ENCODE measurements at places on chromosomes 7 and 10.

GRCh38 chr7:21131897-21132296 lies 296.0 kb upstream of the SP4 start:
- H3K4me1 ChIP-seq, result no peaks in the 10 kb centered on the region
- no peak for DNase-seq
- peaks cover 25% of the 10 kb centered on the region for H3K27me3 ChIP-seq
- peaks cover 3% of the 10 kb centered on the region for H3K36me3 ChIP-seq

DNA sequence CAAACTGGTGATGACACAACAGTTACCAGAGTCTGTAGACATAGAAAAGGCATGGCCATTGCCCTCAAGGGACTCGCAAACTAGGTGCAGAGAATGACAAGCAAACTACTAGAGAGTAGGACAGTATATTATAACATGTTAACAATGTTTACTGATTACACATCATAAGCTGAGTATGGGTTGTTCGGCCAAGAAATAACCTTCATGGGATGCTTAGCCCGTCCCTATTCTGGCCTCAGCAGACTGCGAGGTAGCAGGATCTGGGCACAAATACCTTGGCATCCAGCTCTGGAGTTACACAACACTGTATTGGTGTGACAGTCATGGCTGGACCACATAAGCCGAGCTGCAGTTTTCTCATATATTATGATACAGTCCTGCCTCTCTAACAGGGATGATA lies 51.4 kb downstream of the ABCB4 start:
- H3K27me3 ChIP-seq, result peaks cover 8% of the 10 kb centered on the region
- no peaks in the 10 kb centered on the region for H3K36me3 ChIP-seq
- DNase-seq, result no peak
- H3K4me3 ChIP-seq, result no peak overlapping the region
- H3K4me1 ChIP-seq, result no peaks in the 10 kb centered on the region
- H3K27ac ChIP-seq, result no peak overlapping the region

DNA sequence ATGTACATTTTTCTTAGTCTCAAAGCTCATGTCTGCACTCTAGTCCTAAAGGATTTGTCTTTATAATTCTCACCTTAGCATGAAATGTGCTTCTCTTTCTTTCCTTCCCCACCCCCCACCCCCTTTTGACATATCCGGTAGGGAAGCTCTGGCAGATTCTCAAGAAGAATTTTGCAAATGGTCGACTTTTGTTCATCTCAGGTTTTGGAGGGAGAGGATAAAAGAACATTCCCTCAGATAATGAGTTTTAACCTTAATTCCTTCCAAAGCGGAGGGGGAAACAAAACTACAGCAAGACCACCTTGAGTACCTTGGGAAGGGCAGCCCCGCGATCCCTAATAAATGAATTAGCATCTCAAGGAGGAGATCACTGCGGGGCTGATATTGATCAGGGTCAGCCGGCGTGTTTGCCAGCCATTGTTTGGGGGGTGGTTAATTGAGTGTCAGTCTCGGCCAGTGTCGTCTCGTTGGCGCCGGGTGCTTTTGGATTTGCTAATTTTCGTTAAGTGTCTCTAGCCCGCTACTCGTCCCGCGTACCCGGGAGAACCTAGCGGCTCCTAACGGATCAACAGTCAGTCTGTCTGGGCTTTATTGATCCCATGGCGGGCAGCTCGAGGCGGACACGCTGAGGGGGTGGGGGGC lies 874 bp upstream of the BAMBI start:
- no peak overlapping the region for H3K27ac ChIP-seq
- peaks cover 70% of the 10 kb centered on the region for H3K27me3 ChIP-seq
- H3K4me3 ChIP-seq, result peak overlapping the region; percentile 75
- no peaks in the 10 kb centered on the region for H3K36me3 ChIP-seq
- peaks cover 29% of the 10 kb centered on the region for H3K4me1 ChIP-seq
- no peak for DNase-seq

- peak overlapping the region; percentile 98 for H3K4me3 ChIP-seq
- DNase-seq, result no peak
- H3K27me3 ChIP-seq, result peaks cover 21% of the 10 kb centered on the region
- no peaks in the 10 kb centered on the region for H3K36me3 ChIP-seq
These were observed 1.5 kb downstream of the DOCK4 start for GRCh38 chr7:112204499-112205342.

DNA sequence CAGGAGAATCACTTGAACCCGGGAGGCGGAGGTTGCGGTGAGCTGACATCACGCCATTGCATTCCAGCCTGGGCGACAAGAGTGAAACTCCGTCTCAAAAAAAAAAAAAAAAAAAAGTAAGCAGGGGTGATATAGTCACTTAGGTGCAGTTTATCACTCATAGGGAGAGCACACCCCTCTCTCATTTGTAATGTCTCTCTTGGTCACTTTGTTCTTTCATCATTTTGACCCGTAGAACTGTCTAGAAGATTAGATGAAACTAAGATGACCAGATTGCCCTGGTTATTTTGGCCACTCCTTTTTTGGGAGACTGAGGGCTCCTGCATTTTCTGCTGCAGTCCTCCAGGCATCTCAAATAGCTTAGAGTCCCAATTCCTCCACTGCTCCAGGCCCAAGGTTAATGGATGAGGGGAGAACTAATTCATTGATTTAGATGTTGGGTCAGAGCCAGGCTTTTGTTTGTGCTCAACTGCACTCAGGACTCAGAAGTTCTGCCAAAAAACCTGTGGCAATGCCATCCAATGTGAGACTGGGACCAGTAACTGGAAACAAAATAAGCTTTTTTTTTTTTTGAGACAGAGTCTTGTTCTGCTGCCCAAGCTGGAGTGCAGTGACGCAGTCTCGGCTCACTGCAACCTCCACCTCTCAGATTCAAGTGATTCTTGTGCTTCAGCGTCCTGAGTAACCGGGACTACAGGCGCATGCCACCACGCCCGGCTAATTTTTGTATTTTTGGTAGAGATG lies 50.0 kb upstream of the CAMK1D start:
- H3K36me3 ChIP-seq, result no peaks in the 10 kb centered on the region
- H3K4me3 ChIP-seq, result no peak overlapping the region
- DNase-seq, result no peak
- no peaks in the 10 kb centered on the region for H3K4me1 ChIP-seq

- no peak overlapping the region for H3K27ac ChIP-seq
- no peaks in the 10 kb centered on the region for H3K4me1 ChIP-seq
- DNase-seq, result no peak
- no peaks in the 10 kb centered on the region for H3K36me3 ChIP-seq
- no peak overlapping the region for H3K4me3 ChIP-seq
These were observed 126.3 kb downstream of the COL26A1 start for GRCh38 chr7:101488826-101489572.

DNA sequence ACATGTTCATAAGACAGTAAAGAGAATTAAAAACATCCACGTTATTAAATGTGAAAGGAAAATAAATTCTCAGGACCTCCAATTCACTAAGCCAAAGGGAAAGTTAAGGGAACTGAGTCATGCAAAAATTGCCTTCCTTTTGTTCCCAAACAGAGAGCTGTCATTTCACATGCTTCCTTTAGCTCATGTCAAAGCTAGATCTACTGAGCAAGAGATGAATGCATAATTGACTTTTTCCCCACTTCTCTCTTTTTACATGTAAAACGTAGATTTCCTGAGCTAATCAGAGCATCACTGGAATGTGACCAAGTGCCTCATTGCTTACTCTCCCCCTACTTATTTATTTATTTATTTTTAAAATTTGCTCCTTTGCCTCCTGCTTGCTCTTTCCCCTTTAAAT lies 129.1 kb upstream of the AMPH start:
- no peak overlapping the region for H3K27ac ChIP-seq
- no peaks in the 10 kb centered on the region for H3K27me3 ChIP-seq
- H3K4me1 ChIP-seq, result peaks cover 4% of the 10 kb centered on the region
- no peak overlapping the region for H3K4me3 ChIP-seq

GRCh38 chr7:120052884-120053382 lies 220.0 kb upstream of the KCND2 start:
- no peak overlapping the region for H3K27ac ChIP-seq
- H3K27me3 ChIP-seq, result no peaks in the 10 kb centered on the region
- no peak for DNase-seq
- no peaks in the 10 kb centered on the region for H3K36me3 ChIP-seq

DNA sequence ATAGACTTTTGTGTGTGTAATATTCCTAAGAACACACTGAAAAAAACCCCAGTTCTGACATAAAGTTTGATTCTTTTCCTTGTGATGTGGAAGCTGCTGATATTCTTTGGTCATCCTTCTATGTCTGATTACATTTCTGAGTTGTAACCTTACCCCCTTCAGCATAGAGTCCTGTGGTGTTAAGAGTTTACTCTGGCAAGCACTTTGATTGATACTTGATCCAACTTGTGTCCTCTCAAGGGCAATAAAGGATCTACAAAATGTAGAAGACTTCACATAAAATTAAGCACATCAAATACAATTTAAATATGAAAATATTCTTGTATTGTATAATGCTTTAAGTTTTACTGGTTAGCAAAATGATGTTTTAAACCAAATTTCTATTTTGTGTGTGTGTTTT lies 221.7 kb upstream of the DKK1 start:
- H3K36me3 ChIP-seq, result no peaks in the 10 kb centered on the region
- H3K27ac ChIP-seq, result no peak overlapping the region
- H3K27me3 ChIP-seq, result no peaks in the 10 kb centered on the region
- no peak overlapping the region for H3K4me3 ChIP-seq

GRCh38 chr7:116708248-116708647 lies 36.3 kb downstream of the MET start:
- H3K4me3 ChIP-seq, result no peak overlapping the region
- no peak overlapping the region for H3K27ac ChIP-seq
- H3K27me3 ChIP-seq, result peaks cover 5% of the 10 kb centered on the region
- no peak for DNase-seq

GRCh38 chr10:70549351-70549961 lies 53.1 kb downstream of the PRF1 start:
- no peak overlapping the region for H3K27ac ChIP-seq
- H3K4me1 ChIP-seq, result no peaks in the 10 kb centered on the region
- no peak overlapping the region for H3K4me3 ChIP-seq
- no peaks in the 10 kb centered on the region for H3K27me3 ChIP-seq

- H3K27me3 ChIP-seq, result no peaks in the 10 kb centered on the region
- DNase-seq, result no peak
- no peak overlapping the region for H3K27ac ChIP-seq
- peak overlapping the region; percentile 59 for H3K4me3 ChIP-seq
These were observed 8.0 kb downstream of the TNS3 start for GRCh38 chr7:47573758-47574481.

DNA sequence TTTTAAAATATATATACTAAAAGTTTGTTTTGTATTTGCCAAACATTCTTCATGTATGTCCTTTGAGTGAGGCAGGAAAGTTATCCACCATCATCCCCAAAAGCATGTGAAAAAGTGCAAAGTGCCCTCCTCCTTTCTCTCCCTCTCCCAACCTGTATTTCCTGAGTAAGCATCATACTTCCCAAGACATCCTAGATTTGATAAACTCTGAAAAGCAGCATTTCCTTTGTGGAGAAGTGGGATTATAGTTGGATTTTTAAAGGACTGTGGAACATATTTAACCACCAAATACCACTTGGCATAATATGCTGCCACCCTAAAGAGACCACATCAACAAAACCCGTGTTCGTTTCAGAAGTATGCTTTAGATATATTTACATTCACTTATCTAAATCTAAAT lies 36.9 kb downstream of the NET1 start:
- H3K36me3 ChIP-seq, result peaks cover 24% of the 10 kb centered on the region
- H3K4me3 ChIP-seq, result no peak overlapping the region
- no peaks in the 10 kb centered on the region for H3K27me3 ChIP-seq
- no peak overlapping the region for H3K27ac ChIP-seq
- DNase-seq, result no peak

GRCh38 chr10:26543567-26544306 lies 105.6 kb downstream of the APBB1IP start:
- peak; percentile 12 for DNase-seq
- H3K27ac ChIP-seq, result peak overlapping the region; percentile 95
- no peaks in the 10 kb centered on the region for H3K27me3 ChIP-seq

DNA sequence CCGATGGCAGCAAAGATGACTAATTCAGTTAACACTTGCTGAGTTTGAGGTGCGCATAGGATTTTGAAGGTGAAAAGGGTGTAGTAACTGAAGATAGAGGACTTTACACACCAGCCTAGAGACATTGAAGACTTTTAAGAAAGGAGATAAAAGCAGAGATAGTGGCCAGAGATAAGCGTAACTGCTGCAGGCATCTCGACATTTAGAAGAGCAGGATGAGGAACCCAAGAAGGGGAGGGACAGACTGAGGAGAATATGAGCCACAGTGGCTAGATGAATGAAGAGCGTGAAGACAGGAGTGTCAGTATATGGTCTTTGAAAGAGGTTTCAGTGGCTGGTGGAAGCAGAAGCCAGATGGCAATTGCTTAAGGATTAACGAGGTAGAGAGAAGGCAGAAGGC lies 71.6 kb downstream of the CELF2 start:
- H3K4me1 ChIP-seq, result no peaks in the 10 kb centered on the region
- no peak for DNase-seq
- H3K27ac ChIP-seq, result no peak overlapping the region
- H3K36me3 ChIP-seq, result no peaks in the 10 kb centered on the region

GRCh38 chr10:93742633-93743349 lies 14.9 kb upstream of the LGI1 start:
- peaks cover 7% of the 10 kb centered on the region for H3K27me3 ChIP-seq
- no peak overlapping the region for H3K27ac ChIP-seq
- peaks cover 8% of the 10 kb centered on the region for H3K4me1 ChIP-seq
- no peaks in the 10 kb centered on the region for H3K36me3 ChIP-seq
- no peak for DNase-seq

DNA sequence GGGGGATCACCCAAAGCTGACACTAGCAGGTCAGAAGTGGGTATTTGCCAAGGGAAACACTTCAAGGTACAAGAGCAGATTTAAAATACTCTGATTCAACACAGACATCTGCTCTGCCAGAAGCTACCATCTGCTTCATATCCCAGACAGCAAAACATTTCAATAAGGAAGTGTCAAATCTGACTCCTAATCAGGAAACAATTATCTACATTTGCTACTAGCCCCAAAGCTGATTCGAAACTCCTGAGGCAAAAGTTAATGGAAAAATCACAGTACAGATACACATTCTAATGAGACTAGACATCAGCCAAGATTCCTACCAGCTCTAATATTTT lies 48.9 kb downstream of the PARD3 start:
- no peaks in the 10 kb centered on the region for H3K4me1 ChIP-seq
- no peak overlapping the region for H3K27ac ChIP-seq
- no peak overlapping the region for H3K4me3 ChIP-seq
- DNase-seq, result no peak
- H3K36me3 ChIP-seq, result no peaks in the 10 kb centered on the region

DNA sequence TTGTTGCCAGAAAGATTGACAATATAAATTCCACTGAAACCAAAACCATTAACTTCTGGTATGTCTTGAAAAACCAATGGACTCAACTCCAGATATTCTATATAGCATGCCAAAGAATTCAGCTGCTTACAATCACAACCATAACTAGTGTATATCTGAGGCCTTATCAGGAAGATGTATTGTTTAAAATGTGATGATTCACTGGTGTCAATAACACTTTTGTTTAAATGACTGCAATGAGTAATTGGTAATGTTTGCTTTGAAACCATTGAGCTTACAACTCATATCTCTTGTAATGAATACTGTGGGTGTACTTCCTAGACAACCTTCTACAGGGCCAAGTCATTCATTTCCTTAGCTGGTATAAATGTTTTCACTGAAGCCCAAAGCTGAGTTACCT lies 727.9 kb upstream of the KCND2 start:
- H3K27me3 ChIP-seq, result no peaks in the 10 kb centered on the region
- DNase-seq, result no peak
- no peaks in the 10 kb centered on the region for H3K36me3 ChIP-seq
- H3K27ac ChIP-seq, result no peak overlapping the region
- H3K4me3 ChIP-seq, result no peak overlapping the region

GRCh38 chr10:128848810-128849209 lies 618.2 kb upstream of the MGMT start:
- no peak overlapping the region for H3K4me3 ChIP-seq
- DNase-seq, result no peak
- H3K4me1 ChIP-seq, result no peaks in the 10 kb centered on the region
- H3K36me3 ChIP-seq, result no peaks in the 10 kb centered on the region

Data from naive thymus-derived CD8-positive, alpha-beta T cell (primary cell).